ENCODE measurements at places on chromosomes 7 and 10. TPM values are rescaled to one million over a fixed set of nuclear protein-coding genes. Genes with fewer than 3 reads are reported as not detected.

SLC25A40 gene
- total RNA-seq: 29.7 TPM

DNA sequence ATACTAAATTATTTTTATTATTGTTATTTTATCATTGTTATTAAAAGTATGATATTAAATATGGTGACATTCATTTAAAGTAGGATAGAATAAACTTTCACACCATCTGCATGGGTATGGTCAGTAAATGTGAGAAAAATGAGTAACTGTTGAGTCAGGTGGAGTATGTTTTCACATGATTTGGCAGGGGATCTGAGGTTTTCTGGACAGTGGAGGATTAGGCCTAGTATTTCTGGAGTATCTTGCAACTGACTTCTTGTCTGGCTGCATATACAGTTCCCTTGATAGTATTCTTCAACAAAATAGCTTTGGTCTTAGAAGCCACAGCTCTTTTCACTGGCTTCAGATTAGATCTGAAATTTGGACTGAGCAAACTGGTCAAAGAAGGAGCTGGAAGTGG, 54.5 kb downstream of the GBF1 start:
- DNase-seq: peak; percentile 92

DNA sequence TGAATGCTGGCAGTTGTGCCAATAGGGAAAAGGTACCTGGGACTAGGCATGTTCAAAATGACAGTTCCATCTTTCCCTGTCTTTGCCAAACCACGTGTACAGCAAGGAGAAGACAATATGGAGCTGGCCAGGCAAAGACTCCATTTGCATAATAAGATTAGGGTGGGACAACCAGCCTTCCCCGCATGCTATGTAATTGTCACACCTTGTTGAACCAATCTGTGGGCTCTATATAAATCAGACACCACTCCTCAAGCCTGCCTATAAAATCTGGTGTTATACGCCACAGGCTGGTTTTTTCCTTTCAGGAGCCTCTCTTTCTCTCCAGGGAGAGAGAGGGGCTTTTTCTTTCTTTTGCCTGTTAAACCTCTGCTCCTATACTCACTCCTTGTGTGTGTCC, 11.0 kb upstream of the NUB1 start:
- DNase-seq: no peak

PNLIPRP2 gene
- not detected for total RNA-seq

DNA sequence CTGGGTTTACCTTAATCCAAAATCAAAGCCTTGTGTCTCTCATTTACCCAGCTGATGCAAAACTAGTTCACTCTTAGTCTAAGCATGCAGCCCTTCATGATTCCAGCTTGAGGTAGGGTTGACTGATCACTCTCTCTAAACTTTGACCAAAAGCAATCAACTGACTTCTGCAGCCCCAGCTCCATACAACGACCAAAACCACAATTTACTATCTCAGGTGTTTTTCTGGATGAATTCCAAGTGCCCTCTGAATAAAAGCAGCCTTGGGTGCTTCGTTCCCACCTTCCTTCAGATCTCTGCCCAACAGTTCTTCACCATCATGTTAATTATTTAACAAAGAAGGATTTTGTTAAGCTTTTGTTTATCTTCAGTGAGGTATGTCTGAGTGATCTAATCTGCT, 62.6 kb downstream of the CCDC6 start:
- DNase-seq: no peak

PON1 gene
- total RNA-seq: not detected

DNA sequence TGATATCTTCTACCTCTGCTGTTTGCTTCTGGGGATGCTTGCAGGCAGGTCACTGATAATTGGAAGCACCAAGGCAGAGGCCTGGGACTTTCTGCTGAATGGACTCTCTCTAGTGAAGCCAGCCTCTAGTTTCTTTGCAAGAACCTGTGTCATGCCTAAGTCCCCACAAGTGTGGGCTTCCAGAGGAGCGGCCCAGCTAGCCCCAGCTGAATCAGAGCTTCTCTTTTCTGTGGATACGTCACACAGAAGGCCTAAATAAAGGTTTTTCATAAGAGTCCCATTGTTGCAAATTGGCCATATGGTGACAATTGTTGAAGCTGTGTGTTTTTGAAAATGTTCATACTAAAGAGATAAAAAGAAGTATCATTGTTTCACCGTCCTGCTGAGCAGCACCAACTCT, 6.8 kb upstream of the OPALIN start:
- DNase-seq: no peak

GRCh38 chr10:92834986-92835385, 13.3 kb upstream of the EXOC6 start:
- no peak for DNase-seq

- DNase-seq: no peak
Measured at GRCh38 chr7:49669692-49670260, 103.7 kb upstream of the VWC2 start.

DNA sequence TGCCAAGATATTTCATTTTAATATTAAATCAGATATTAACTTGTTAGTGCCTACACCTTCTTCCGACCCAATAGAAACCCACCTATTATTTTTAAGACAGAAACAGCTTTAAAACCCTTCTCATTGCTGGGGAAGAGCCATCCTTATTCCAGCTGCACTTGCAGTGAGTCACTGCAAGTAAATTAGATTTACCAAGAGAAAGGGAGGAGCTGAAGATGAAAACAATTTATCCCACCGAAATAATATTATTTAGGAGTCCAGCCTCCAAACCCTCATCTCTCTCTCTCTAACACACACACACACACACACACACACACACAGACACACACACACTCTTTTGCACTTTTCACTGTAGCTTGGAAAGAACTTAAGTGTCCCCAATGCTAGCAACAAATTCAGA, 26.9 kb downstream of the TWIST1 start:
- no peak for DNase-seq

DNA sequence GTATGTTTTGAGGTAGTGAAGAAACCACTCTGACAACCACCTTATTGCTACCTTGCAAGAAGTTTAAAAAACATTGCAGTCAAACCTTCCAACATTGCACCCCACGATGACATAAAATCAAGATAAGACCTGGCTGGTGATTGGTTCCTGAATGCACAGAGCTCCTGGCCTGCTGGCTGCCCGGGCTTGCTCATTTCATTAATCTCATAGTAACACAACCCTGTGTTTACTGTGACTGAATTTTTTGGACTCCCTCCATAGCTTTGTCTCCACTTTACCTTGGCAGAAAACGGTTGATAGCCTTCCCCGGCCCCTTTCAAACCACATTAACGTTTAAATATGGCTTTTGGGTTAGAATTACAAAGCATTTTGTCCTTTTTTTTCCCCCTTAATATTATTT, 27.5 kb downstream of the VWA2 start:
- no peak for DNase-seq

GRCh38 chr7:3956949-3957348, 655.9 kb downstream of the SDK1 start:
- DNase-seq: no peak

OPN1SW gene
- 2.1 TPM for total RNA-seq

GRCh38 chr7:113367041-113367586, 248.8 kb upstream of the SMIM30 start:
- peak; percentile 25 for DNase-seq

FBXO24 gene
- total RNA-seq: 0.92 TPM

PDIA4 gene
- total RNA-seq: 304 TPM

- DNase-seq: no peak
Measured at GRCh38 chr7:25256333-25256819, 28.1 kb upstream of the NPVF start.

DNA sequence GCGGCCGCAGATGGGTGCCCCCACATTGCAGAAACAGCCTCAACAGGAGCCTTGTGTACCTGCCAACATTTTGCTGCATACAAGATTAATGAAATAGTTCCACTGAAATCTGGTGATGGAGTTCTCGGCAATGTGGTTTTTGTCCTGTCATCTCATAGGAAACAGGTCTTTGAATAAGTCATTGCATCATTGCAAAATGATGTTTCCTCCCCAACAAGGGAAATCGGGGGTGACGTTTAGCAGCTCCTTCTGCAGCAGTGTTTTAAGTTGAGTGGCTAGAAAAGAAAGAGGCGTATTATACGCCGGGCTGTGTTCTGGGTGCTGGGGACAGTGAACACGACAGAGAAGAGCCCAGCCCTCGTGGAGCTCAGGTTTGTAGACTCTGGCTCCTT, 177.0 kb downstream of the PRKAG2 start:
- DNase-seq: no peak

All from LHCN-M2 (cell line).